ENCODE measurements at places on chromosomes 3 and 15.

- DNase-seq, result no peak
These were observed 102.2 kb downstream of the DAPK2 start for GRCh38 chr15:63943829-63944680.

GRCh38 chr3:189883113-189883753 lies 237.5 kb downstream of the P3H2 start:
- DNase-seq, result no peak

DNA sequence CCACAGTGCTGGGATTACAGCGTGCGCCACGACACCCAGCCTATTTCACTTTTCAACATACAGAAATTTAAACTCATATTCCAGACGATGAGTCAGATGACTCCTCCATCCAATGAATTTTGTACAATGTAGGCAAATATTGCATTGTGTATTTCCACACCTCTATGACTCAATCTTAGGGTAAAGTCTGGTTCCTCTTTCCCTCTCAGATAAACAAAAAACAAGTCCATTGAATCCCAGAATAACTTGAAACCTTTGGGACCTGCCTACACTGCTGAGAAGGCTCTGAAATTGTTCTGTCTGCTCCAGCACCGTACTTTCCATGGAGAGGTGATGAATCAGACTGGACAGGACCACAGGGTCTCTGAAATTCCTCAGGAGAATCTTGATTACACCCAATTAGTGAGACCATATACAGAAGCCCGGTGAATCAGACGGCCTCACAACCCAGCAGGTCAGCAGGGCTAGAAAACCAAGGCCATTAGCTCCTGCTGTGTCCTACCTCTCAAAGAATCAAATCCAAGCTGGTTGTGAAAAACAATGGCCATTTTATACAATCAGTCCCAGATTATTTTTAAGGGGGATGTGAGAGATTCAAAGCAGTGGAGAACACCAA lies 112.6 kb downstream of the ERC2 start:
- no peak for DNase-seq

GRCh38 chr15:96462768-96463750 lies 132.6 kb downstream of the NR2F2 start:
- no peak for DNase-seq

DNA sequence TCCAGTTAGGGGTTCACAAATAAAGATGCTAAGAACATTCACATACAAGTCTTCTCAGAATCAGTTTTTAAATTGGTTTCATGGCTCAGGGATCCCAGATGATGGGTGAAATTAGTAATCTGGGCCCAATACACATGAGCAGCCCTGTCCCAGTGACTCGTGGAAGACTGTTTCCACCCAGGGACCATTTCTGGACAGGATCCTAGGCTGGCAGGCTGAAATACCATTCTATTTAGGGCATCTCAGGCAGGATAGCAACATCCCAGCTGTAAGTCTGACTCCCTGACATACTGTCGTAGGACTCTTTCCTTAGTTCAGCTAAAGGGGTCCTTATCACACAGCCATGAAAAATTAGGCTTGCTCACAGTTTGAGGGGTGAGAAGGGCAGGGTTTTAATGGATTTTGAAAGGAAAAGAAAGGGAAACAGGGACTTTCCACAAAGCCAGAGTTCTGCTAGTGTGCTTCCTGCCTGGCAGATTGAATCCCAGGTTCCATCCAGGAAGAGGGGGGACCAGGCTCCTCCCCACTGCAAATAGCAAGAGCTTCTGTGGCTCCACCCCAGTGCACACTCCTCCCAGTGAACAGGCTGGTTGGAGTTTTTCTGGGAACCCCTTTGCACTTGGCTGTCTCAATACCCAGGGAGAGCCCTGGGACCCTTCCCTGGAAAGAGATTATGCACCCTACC lies 41.3 kb upstream of the LYZL4 start:
- no peak for DNase-seq
